ENCODE measurements at places on chromosomes 4 and X.

DNA sequence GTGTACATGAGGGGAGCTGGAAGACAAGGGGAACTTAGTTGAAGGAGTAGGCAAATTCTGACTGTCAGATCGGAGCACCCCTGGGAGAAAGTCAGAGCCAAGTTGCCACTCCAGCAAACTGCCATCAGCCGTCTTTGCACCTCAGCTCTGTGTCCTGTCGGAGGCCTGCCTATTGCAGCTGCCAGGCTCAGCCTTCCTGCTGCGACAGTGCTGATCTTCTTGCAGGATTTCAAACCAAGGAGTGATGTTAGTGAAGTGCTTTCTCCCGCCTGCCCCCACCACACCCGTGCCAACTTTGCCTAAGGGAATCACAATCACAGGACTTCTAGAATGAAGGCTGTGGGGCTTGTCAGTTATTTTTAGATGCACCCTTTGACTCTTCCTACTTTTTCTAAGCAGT, 185.3 kb downstream of the KIT start:
- no peak for DNase-seq

- no peak for DNase-seq
Observed at GRCh38 chr4:127416115-127416514, 216.6 kb upstream of the INTU start.

DNA sequence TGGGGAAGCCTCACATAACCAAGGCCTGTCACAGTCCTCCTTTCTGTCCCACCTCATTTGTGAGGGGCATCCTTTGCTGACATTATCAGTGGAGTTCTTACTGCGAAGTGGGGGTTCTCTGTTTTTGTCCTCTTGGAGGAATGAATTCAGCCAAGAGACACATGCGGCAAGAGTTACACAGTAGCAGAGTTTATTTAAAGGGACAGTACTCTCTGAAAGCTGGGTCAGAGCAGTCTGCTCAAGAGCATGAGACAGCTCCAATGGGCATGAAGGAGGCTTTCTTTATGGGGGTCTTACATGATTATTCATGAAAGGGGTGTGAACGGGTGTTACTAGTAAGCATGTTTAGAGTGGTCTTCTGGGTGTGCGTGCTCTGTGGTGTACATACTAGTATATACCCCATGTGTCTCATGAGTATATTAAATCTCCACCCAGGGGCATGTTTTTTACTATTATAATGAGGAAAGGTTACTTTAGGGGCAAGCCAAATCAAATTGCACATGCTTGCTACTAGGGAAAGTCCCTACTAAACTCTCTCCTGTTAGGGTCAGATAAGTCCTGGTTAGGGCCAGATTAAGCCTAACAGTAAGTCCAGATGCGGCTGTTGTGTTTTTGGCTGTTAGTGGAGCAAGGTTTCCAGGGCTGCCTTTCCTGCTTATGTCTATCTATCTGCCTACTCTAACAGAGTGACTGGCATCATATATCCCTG, 19.8 kb upstream of the LGI2 start:
- no peak for DNase-seq

DNA sequence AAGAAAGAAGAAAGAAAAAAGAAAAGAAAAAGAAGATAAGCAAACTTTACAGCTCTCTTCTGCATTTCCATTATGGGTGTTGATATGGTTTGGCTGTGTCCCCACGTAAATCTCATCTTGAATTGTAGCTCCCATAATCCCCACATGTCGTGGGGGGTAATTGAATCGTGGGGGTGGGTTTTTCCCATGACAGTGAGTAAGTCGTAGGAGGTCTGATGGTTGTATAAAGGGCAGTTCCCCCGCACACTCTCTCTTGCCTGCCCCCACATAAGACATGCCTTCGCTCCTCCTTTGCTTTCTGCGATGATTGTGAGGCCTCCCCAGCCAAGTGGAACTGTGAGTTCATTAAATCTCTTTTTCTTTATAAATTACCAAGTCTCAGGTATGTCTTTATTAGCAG, 7.3 kb upstream of the RAB9A start:
- no peak for DNase-seq

All from neural crest cell (in vitro differentiated cells).